Effector memory CD4-positive, alpha-beta T cell (primary cell): ENCODE measurements at places on chromosomes 7 and 10.

DNA sequence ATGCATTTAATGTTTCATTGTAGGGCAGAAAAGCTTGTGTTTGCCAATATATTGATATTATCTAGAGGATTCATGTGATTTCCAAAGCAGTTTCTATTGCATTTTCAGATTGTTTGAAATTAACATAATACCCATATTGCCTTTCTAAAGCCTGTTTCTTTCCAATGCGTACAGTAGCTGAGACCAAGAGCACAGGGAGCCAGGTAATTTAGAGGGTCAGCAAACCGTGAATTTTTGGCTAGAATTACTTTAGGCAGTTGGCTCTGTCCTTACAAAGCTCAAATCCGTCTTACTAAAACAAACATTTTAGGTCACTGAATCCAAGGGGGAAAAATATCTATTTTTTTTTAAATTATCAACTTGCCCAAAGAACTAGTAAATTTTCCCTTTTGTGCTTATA is 604.9 kb upstream of the ADARB2 start:
- DNase-seq: no peak

DNA sequence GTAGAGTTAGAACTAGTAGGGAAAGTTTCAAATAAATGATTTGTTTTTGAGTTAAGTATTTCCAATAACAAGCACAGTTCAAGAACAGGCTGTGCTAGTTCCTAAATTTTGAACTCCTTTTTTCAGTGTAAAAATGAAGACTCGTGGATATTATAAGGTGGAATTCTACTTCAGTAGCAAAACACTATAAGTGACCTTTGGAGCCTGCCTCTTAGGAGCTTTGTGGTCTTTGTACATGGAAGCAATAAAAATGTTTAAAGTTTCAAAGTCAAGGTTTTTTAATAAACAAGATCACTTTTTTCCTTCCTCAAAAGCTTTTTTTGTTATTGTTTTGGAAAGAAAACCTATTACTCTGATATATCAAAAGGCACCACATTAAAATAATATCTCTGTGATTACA is 292.4 kb upstream of the VWC2 start:
- no peak for DNase-seq

DNA sequence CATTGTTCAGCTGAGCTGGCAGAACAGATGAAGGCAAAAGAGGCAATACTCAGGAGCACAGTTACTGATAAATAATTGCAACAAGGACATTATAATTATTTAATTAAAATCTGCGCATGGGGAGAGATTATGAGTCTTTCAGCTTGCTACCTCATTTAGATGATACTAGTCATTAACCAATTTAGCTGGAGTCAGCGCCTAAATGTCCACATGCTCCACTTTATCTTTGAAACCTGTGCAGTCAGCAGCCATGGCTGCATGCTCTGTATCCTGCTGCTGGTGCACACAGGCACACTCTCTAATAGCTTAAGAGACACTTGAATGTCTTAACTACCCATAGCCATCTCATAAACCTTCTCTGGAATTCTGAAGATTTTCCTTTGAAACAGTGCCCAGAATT is 196.8 kb downstream of the PPP1R3A start:
- no peak for DNase-seq

DNA sequence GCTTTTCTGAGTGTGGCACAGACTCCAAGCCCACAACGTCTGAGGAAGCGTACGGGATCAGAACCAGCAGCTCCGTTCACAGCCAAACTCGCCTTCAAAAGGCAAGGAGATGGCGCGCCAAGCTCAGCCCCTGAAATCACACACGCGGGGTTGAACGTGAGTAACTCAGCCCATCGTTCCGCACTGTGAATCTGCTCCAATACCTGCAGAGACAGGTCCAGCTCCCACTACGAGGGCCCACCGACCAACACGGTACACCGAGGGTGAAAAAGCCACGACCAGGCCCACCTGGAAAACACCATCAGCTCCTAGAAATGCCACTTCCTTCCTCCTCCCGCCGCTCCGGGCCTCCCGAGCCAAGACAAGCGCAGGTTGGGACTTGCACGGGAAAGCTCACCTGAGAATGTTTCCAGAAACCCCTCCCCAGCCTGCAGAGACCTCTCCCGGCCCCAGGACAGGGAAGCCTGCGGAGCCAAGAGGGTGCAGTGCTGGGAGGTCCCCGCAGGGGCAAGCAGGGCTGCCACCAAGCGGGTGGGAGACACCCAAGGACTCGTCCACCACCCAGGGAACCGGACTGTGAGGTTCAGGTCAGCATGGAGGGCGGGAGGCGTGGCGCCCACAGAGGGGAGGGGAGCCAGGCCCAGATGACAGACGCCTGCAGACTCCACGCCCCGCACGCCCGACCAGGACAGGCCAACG is 93.9 kb upstream of the PDGFA start:
- DNase-seq: no peak

DNA sequence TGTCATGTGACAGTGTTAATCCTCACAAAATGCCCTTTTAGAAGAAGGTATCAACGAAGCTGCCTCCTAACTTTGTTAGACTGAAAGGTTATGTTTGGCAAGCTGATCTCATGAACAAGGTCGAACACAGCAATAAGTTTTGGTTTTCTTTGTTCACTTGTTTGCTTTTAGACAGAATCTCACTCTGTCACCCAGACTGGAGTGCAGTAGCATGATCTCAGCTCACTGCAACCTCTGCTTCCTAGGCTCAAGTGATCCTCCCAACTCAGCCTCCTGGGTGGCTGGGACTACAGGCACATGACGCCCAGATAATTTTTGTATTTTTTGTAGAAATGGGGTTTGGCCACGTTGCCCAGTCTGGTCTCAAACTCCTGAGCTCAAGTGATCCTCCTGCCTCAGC is 1.1 kb downstream of the STRA8 start:
- no peak for DNase-seq

DNA sequence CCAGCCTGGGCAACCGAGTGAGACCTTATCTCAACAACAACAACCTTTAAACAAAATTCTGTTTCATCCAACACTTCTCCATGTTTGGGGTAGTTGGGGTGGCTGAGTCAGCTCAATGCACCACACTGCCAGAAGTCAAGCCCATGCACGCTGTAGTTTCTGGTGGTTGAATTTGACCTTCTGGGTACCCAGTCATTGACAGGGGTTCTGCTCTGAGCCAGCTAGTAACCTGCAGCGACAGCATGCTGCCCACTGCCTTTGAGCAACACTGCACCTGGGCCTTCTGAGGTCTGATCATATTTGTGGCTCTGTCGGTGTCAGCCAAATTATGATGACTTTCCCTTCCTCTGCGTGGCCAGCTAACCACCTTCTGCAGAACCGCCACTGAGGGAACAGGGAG is 84.6 kb upstream of the ZNF438 start:
- DNase-seq: no peak

- DNase-seq: no peak
Measured at GRCh38 chr7:79317728-79318127, 135.7 kb downstream of the MAGI2 start.

GRCh38 chr7:12436896-12437535 is 33.4 kb upstream of the VWDE start:
- no peak for DNase-seq

DNA sequence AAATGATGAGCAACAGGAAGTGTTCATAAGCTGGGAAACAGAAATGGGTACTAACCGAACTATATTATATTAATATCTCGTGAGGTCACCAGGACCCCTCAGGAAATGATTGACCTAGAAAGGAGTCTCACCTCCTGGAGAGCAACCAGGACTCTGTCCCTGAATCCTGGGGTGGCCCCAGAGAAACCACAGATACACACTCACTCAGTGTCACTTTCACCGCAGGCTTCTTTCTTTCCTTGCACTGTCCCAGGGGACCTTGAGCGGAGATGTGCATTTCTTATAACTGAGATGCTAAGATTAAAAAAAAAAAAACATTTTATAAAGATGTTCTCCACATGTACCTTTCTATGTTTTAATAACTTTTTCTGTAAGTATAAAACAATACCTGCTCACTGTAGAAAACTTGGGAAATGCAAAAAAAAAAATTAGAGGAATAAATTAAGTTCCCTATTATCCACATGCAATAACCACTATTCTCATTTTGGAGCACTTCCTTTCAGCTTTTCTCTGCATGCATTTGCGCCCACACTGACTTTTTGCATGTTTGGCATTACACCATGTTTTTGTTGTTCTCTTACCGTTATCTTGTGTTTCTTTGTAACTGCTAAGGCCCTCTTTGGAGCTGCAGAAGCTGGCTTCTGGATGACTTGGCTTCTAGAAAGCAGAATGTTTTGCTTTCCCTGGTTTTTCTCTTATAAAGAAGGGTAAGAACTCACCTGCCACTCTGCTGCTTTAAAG is 15.0 kb downstream of the NOD1 start:
- DNase-seq: no peak

- no peak for DNase-seq
Measured at GRCh38 chr7:122027058-122027457, 117.0 kb downstream of the AASS start.

DNA sequence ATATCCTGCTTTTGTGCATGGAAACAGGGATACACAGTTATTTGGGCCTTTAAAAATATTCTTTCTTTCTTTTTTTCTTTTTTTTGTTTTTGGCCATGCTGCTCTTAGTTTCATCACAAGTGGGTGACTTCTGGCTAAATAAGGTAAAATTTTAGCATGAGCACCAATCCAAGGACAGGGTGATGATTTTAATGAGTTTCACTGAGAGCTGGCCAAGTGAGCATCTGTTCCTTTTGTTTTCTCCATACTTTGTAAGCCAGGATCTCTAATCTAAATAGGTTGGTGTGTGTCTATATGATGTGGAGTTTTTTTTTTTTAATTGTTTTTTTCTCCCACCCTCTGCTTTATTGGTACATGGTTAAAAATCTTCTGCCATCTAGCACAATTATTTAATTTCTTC is 106.8 kb downstream of the POLL start:
- no peak for DNase-seq

GRCh38 chr7:120394595-120394994 is 121.6 kb downstream of the KCND2 start:
- DNase-seq: no peak

DNA sequence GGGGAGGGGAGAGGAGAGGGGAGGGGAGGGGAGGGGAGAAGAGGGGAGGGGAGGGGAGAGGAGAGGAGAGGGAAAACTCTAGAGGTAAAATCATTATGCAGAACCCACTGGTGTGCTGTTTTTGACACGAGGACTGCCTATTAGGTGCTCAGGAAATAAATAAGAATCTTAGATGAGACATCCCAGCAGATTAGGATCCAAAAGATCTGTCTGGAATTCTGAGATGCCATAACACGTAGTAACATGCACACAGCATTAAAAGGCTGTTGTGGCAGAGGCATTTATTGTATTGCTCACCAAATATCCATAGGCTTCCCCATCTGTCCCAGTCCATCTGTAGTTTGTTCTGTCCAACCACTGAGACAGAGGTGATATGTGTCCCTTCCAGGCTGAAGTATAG is 40.8 kb upstream of the KMT2E start:
- no peak for DNase-seq

DNA sequence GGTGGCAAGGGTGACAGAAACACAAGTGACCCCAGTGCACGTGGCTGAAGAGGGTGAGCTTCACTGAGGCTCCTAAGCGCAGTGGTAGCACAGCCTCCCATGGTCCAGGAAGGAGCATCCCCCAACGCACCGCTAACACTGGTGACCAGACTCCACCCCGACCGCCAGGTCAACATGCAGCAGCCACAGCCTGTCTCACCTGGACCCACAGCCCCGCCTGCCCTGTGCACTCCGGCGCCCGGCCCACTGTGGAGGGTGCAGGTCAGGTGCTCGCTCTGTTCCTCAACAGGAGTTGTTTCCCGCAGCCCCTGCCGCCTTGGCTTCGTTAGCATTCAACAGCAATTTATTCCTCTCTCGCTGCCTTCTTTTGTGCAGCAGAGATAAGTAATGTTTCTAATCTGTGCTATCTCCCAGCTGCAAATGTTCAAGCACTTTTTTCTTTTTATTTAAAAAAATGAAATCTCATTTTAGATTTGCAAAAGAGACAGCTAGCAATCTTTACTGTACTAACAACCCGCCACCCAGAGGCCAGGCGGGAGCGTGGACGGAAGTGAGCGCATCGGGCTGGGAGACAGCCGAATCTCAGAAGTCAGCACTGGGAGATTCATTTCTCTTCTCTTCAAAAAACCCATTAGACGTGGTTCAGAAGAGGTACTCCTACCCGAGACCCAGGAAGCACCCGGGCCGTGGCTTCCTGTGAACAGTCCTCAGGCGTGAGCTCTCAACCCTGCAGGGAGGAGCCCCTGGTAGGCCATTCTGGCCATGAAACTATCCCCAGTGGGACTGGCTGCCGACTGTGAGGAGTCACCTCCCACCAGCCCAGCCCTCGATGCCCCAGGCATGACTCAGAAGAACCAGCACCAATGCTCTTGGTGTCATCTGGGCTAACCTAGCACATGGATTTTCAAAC is 133.4 kb downstream of the MAD1L1 start:
- DNase-seq: no peak

DNA sequence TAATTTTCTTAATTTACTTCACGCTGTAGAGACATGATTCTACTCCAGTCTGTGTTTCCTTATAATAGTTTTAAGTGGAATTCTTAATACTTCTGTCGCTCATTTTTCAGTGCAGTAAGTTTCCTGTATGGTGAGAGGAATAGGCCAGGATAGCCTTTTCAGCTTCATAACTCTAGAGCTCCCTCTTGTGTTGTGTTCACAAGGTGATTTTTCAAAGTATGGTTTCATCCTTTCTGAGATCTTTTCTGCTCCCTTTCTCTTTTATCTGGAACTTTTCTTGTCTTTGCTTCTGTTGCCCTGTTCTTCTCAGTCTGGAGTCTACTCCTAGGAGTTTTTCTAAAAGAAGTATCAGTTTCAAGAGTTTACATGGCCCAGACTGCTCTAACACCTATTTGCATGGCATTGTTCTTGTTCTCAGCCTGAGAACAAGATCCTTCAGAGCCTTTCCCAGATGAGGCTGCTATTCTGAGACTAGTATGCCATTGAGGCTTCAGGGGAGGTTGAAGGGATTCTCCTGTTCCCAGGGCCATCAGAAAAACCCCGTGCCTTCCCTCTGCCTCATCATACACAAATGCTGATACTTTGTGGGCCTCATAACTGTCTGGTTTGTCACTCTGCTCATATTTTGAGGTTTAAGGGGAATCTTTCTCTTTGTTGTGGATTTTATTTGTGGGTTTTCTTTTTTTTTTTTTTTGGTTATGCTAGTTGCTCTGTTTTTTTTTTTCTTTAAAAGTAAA is 21.8 kb downstream of the NET1 start:
- no peak for DNase-seq

- DNase-seq: no peak
Measured at GRCh38 chr10:42940487-42941294, 136.2 kb upstream of the RET start.

GRCh38 chr7:4266270-4267040 is 415.6 kb upstream of the FOXK1 start:
- no peak for DNase-seq

- no peak for DNase-seq
Measured at GRCh38 chr7:45680776-45681175, 106.6 kb downstream of the ADCY1 start.

GRCh38 chr7:141820067-141820466 is 21.2 kb downstream of the PRSS37 start:
- DNase-seq: no peak

DNA sequence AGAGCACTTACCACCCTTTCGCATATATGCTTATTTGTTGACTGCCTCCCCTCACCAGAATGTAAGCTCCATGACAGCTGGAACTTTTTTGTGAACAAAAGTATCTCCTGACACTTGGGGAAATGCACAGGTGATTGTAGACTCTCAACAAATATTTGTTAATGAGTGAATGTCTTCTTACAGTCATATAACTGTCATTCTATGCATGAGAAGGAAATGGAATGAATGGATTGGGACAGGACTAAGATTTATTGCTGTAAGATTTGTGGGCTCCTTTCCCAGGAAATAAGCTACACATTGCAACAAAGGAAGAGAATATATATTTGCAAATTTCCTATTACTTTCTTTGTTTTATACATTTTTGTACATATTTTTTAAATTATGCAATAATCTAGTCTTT is 48.5 kb downstream of the FEZF1 start:
- DNase-seq: no peak
